Vagina (tissue), 2 donors: ENCODE measurements at places on chromosomes 16 and 17.

DNA sequence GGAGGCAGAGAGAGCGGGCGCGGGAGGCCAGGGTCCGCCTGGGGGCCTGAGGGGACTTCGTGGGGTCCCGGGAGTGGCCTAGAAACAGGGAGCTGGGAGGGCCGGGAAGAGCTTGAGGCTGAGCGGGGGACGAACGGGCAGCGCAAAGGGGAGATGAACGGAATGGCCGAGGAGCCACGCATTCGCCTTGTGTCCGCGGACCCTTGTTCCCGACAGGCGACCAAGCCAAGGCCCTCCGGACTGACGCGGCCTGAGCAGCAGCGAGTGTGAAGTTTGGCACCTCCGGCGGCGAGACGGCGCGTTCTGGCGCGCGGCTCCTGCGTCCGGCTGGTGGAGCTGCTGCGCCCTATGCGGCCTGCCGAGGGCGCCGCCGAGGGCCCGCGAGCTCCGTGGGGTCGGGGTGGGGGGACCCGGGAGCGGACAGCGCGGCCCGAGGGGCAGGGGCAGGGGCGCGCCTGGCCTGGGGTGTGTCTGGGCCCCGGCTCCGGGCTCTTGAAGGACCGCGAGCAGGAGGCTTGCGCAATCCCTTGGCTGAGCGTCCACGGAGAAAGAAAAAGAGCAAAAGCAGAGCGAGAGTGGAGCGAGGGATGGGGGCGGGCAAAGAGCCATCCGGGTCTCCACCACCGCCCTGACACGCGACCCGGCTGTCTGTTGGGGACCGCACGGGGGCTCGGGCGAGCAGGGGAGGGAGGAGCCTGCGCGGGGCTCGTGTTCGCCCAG lies 1.2 kb upstream of the CBX4 start:
- no peak for DNase-seq

DNA sequence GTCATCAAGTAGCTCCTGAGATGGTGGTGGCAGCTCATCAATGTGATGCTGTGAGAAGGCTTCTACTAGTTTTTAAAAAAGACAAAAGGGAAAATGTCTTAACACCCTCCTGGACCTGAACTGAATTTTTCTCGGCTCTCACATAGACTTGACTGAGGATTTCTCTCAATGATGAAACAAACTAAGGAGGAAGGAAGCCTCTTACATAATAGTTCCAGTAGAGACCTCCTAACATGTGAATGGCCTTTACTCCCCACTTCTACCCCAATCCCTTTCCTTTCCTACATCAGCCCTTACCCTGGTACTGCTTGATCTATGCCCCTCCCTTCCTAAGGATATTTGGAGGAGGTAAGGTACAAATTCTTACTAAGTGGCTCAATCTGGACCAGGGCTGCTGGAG lies 54.8 kb upstream of the MTMR4 start:
- DNase-seq: no peak

DNA sequence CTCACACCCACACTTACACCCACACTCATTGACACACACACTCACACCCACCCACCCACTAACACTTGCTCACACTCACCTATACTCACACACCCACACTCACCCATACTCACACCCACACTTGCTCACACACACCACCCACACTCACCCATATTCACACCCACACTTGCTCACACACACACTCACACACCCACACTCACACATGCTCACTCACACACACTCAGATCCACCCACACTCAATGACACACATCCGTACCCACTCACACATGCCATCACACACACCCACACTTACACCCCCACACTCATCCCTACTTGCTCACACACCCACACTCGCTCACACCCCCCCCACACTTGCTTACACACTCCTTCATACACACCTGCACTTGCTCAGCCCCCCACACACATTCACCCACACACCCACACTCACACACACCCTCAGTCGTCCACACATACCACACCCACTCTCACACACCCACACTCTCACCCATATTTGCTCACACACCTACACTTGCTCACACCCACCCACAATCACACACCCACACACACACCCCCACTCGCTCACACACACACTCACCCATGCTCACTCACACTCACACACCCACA lies 321.1 kb upstream of the N4BP1 start:
- DNase-seq: no peak

DNA sequence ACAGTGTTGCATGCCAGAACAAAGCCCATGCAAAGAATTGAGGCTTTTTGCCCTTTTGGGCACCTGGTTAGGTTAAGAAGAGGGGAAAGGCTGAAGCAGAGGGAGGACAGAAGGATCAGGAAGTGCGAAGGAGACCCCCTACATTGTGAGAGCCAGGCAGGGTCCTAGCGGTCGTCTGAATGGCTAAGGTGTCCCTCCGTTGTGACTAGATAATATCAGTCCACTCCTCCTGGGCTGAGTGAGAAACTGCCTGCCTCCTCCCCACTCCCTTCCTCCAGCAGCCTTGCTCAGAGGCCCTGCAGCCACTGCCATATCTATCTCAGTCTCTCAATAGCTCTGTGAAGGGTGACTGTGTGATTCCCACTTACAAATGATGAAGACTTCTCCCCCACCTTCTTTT lies 75.1 kb downstream of the WSB1 start:
- DNase-seq: no peak

- no peak for DNase-seq
Observed at GRCh38 chr17:17663160-17664063, 17.8 kb upstream of the RAI1 start.

DNA sequence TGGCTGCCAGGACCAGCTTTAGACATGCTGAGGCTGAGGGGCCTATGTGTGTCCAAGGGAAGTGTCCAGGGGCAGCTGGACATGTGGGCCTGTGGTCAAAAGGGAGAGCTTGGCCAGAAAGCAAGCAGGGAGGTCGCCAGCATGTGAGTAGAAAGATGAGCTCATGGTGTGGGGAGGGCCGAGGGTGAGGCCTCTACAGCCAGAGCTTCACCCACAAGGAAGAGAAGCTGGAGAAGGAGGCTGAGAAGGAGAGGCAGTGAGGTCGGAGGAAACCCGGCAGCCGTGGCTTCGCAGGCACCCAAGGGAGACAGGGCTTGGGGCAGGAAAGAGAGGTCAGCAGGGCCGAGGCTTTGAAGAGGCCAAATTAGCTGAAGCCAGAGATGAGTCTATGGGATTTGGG lies 4.0 kb upstream of the HSD11B2 start:
- no peak for DNase-seq

- DNase-seq: no peak
Observed at GRCh38 chr16:55861288-55861687, 13.9 kb downstream of the CES5A start.

GRCh38 chr17:8025176-8025911 lies 13.5 kb upstream of the ALOX15B start:
- no peak for DNase-seq

- no peak for DNase-seq
Observed at GRCh38 chr17:21167303-21167702, 40.5 kb downstream of the DHRS7B start.

- DNase-seq: no peak
Observed at GRCh38 chr16:67169642-67170167, 633 bp upstream of the NOL3 start.

GRCh38 chr16:21265104-21265837 lies 12.8 kb downstream of the CRYM start:
- no peak for DNase-seq

GRCh38 chr17:21171309-21171922 lies 42.5 kb downstream of the TMEM11 start:
- DNase-seq: no peak

DNA sequence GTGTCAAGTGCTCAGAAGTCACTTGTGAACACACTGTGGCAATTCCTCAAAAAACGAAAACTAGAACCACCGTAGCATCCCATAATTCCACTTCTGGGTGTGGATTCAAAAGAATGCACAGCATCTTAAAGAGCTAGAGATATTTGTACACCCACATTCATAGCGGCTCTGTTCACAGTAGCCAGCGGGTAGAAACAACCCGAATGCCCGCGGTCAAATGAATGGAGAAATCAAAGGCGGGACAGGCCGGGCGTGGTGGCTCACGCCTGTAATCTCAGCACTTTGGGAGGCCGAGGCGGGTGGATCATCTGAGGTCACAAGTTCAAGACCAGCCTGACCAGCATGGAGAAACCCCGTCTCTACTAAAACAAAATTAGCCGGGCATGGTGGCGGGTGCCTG lies 337.5 kb downstream of the SEC14L1 start:
- DNase-seq: no peak

DNA sequence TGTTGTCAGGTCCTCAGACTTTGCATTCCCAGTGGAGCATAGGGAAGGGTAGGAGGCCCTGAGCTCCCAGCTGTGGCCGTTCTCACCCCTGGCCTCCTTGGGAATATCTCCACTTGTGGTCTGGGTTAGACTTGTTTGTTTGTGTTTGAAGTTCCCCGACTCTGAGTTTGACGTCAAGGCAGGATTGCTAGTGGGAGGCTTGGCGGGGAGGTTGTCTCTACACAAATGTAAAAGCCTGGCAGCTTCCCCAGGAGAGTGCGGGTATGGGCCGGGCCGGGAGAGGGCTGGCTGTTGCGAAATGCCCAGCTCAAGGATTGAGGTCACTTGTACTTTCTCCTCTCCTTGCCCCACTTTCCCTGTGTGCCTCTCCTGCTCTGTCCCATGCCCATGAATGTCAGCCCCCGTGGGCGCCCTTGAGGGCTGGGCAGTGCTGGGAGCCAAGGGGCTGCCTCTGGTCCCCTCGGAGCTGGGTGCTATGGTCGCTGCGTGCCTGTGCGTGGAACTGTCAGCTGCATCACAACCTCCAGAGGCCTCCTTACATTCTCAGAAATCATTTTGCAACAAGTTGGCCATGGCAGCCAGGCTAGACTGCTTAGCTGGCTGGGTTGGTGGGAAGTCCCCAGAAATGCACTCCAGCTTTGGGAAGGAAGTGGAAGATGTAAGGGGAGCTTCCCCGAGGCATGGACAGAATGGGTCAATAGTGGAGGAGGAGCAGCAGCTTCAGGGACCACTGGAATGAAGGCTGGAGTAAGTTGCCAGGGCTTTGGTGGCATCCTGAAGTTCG lies 84.3 kb downstream of the KSR1 start:
- DNase-seq: no peak

- DNase-seq: no peak
Observed at GRCh38 chr16:55250701-55251100, 73.3 kb upstream of the IRX6 start.

DNA sequence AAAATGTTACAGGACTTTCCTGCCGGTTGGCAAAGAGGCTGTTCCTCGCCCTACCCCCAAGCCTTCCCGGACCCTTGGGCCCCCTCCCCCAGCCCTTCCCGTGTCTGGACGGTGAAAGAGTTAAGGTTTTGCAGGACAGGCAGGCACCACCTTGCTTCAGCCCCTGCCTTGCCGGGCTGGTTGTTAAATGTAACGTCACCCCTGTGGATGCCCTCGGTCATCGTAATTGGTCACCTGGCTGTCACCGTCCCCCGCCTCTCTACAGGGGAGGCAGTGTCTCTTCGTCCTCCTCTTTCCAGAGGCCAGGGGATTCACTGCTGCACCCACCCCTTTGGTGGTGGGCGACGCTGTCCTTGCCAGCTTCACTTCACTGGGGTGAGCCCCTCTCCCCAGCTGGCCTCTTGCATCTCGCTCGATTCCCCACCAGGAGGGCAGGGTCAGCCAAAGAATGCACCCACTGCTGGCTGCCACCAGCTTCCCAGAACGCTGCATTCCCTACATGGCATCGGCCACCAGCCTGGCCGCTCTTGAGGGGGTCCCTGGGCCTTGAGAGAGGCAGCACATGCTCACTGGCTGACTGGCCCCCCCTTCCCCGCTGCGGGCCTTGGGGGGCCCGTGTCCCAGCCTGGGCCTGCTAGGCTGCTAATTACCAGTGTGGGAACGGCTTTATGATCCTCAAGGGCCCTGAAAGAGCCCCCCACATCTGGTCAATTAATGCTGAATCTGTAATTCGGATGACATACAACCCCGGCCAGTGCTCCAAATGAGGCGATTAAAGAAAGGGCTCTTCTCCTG lies 25.2 kb upstream of the GSE1 start:
- no peak for DNase-seq

GRCh38 chr17:75596320-75597087 lies 8.9 kb downstream of the MYO15B start:
- DNase-seq: no peak
